ENCODE measurements at places on chromosomes 13 and 19. TPM values are rescaled to one million over a fixed set of nuclear protein-coding genes. Genes with fewer than 3 reads are reported as not detected.
A peak's percentile ranks its signal among the peaks of the same experiment; 100 is the strongest.

ZNF813 gene
- 0.75 TPM for total RNA-seq

RNASEH2B gene
- total RNA-seq = 37.2 TPM

PLEKHA4 gene
- 106 TPM for total RNA-seq

MAU2 gene
- 46.8 TPM for total RNA-seq

CEBPA gene
- 2.3 TPM for total RNA-seq

LYL1 gene
- 9.4 TPM for total RNA-seq

ZIC2 gene
- not detected for total RNA-seq

RFPL4AL1 gene
- total RNA-seq = 0.57 TPM

ICAM5 gene
- 0.67 TPM for total RNA-seq

DNA sequence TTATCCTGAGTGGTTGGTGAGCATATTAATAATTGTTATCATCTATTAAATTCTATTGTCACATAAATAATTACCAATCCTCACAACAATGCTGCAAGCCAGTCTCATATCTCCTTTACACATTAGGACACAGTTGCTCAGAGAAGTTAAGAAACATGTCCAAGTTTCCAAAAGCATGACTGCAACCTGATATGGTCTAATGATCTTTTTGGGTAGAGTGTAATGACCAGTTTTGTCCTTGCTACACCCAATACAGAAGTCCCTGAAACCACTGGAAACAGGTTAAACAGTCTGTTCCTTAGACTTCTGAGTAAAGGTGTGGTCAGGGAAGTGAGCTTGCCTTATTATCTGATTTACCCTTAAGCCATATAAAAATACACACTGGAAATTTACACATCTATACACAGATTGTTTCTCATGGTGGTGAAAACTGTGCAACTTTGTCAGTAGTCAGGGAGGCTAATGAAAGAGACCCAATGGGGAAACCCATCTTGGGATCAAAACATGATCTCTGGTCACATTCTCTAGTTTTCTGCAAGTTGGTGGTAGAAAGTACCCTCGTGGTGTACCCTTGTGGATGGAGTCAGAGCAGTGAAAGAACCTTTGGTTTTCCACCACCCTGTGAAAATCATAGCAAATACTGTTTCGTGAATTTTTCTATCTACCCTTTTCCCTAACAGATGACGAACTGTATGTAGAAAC, 146.0 kb upstream of the KLF12 start:
- no peak for DNase-seq

DNA sequence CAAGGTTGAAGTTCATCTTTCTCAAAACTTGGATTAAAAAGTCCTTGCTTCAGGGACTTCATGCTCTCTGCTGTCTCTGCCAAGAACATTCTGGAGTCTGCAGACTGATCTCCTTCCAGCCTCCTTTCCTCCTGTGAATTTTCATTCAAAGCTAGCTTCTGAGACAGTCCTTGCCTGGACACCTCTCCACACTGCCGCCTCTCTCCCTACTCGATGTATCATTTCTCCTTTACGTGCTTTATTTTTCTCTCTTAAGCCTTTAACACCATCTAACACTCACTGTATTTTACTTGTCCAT, 238.8 kb downstream of the COL4A1 start:
- no peak for DNase-seq

DNA sequence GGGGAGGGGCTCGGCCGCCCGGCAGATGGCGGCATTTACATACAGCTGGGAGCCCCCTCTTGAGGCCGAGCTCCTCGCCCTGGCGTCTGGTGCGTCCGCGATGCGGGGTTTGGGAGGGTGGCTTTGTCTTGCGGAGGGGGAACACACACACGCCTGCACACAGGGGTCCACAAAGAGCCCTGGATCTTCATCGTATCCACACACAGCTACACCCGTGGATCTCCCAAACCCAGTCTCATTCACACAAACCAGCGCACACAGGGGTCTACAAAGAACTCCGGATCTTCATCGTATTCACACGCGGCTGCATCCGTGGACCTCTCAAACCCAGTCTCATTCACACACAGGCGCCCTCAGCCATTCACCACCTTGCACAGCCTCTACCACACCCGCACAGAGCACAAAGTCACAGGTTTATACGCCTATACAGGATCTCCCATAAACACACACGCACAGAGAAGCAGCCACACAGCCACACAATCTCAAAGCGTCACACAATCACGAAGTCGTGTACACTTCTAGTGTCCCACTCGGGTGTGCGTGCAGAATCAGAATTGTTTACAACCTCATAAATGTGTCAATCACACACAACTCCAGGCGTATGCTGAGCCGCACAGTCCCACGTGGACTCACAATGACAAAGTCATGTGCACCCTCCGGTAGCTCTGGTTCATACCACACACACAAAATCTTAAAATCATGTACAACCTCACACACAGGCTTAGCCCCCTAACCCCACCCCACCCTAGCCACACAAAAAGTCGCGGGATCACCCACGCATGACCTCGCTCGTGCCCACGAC, 550 bp upstream of the DLL3 start:
- DNase-seq = no peak

DNA sequence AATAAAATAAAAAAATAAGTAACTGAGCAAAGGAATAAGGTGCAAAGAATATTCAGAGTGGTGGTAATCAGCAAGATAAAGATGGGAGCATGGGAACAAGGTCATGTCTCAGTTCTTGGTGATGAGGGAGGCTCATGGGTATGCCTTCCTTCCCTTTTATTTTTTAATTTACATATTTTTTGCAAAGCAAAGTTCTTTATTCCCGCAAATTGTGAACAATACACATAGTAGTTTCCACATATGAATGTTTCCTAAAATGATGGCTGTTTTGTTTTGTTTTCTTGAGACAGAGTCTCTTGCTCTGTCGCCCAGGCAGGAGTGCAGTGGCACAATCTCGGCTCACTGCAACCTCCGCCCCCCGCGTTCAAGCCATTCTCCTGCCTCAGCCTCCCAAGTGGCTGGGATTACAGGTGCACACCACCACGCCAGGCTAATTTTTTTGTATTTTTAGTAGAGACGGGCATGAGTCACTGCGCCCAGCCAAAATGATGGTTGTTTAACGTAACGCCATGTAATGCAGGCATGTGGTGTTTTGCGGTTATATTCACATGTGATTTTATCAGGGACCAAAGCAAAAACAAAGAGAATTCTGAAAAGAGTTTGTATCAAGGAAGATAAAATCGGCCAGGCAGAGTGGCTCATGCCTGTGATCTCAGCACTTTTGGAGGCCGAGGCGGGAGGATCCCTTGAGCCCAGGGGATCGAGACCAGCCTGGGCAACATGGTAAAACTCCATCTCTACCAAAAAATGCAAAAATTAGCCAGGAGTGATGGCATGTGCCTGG, 4.5 kb upstream of the ADGRE2 start:
- DNase-seq = no peak

GRCh38 chr13:26698392-26699196, 62.0 kb downstream of the GPR12 start:
- peak; percentile 88 for DNase-seq

GRCh38 chr19:2474232-2475017, 1.5 kb upstream of the GADD45B start:
- DNase-seq = peak; percentile 94

DNA sequence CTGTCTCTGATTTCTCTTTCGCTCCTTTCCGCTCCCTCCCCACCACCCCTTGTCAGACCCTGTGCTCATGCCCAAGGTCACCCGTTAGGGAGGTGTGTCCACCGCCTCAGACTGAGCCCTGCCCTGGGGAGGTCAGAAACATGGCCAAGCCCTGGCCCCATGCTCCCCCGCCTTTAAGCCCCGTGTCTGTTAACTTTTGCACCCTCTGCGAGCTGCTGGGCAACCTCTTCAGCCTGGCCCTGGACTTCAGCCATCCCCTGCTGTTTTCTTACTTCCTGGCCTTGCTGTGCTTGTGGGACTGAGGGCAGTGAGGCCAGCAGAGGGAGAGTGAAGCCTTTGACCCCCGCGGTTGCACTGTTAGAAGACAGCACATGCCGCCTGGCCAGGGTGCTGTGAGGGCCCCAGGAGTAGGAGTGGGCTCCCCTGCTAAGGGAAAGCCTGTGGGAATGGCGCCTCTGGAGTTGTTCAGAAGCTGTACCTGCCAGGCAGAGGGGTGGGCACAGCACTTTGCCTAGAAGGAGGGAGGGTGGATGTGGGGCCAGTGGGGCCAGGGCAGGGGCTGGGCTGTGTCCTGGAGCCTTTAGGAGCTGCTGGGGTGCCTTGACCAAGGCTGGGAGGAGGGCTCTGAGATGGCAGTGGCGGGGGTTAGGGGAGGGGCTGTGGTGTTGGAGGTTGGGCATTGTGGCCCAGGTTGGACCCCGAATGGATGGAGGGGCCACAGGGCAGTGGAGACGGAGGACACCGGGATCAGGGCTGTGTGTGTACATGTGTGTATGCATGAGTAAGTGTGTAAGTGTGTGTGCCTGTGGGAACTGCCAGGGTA, 7.9 kb downstream of the UPF1 start:
- DNase-seq = no peak

DNA sequence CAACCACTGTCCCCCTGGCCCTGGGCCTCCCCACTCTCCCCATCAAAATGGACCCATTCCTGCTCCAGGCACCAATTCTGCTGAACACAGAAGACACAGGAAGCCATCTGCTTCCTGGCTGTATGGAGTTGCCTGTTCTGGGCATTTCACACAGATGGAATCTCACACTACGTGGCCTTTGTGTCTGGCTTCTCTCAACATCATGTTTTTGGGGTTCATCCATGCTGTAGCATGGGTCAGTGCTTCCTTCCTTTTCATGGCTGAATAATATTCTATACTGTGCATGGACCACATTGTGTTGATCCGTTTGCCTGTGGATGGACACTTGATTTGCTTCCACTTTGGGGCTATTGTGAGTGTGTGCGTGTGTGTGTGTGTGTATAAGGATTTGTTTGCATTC, 15.0 kb upstream of the KLF2 start:
- no peak for DNase-seq

DNA sequence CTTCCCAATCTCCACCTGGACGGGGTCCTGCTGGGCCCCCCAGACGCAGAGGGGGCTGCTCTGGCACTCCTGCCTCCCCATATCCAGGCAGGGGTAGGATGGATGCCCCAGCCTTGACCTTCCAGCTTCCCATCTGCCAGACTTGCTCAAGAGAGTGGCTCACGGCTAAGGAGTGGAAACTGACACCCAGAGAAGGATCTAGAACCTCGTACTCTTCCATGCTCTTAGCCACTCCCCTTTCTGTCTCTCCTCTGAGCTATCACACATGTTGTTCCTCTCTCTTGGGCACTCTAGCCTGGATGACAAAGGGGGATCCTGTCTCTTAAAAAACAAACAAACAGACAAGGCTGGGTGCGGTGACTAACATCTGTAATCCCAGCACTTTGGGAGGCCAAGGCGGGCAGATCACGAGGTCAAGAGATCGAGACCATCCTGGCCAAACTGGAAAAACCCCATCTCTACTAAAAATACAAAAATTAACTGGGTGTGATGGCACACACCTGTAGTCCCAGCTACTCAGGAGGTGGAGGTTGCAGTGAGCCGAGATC, 12.2 kb upstream of the FUT5 start:
- no peak for DNase-seq

DNA sequence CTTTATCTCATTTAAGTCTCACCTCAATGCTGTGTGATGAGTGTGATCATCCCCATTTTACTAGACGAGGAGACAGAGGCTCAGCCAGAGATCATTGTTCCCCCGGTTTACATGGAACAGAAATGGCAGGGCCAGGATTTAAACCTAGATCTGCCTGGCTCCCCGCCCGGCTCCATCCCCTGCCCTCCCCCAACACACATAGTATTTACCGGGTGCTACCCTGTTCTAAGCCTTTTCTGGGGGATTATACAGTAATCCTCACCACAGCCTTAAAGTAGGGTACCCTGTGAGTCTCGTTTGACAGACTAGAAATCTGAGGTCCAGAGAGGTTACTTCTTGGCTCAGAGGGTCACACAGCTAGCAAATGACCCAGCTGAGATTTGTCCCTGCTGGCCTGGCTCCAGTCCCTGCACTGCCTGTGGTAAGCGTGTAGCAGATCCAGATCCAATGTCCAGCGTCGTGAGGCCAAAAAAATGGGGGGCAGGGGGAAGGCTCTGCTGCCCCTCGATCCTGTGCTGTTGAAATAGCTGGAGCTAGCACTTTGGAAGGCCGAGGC, 3.8 kb upstream of the KLC3 start:
- no peak for DNase-seq

DNA sequence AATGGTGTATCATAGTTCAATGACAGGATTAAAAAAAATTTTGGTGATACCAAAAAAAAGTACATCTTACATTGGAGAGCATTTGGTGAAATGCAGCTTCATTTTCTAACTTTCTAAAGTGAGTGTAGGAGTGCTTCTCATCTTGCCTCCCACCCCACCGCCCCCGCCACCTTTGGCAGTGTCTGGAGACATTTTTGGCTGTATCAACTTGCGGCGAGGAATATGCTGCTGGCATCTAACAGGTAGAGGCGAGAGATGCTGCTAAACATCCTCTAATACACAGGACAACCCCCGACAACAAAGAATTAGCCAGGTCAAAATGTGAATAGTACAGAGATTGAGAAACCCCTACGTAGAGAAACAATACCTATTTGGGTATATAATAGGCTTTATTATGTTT, 1.7 kb downstream of the DLEU7 start:
- no peak for DNase-seq

DNA sequence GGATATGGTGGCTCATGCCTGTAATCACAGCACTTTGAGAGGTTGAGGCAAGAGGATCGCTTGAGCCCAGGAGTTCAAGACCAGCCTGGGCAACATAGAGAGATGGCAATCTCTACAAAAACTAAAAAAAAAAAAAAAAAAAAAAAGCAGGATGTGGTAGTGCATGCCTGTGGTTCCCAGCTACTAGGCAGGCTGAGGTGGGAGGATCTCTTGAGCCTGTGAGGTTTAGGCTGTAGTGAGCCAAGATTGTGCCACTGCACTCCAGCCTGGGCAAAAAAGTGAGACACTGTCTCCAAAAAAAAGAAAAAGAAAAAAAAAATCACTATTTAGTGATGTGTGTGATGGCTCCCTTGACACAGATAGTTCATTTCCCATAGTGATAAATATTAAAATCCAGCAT, 365.0 kb upstream of the NBEA start:
- DNase-seq = no peak

DNA sequence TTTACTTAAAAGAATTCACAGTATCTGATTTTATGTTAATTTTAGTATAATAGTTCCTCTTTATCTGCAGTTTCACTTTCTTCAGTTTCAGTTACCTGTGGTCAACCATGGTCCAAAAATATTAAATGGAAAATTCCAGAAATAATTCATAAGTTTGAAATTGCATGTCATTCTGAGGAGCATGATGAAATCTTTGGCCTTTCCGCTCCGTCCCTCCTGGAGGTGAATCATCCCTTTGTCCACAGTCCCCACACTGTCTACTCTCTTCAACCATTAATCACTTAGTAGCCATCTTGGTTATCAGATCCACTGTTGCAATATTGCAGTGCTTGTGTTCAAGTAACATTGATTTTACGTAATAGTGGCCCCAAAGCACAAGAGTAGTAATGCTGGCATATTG, 26.9 kb downstream of the SLITRK6 start:
- DNase-seq = no peak

- no peak for DNase-seq
Observed at GRCh38 chr13:30871588-30872275, 34.3 kb upstream of the MEDAG start.

- DNase-seq = no peak
Observed at GRCh38 chr19:44525721-44526430, 3.6 kb downstream of the CEACAM20 start.

All from cardiac septum (tissue), 1 donor.